Activated CD4-positive, CD25-positive, alpha-beta regulatory T cell treated with anti-CD3 and anti-CD28 coated beads, Interleukin-2, amount 50 U/mL, for 72 hours (primary cell): ENCODE measurements at places on chromosomes 1 and 21.

GRCh38 chr1:234571702-234572101 is 38.3 kb downstream of the IRF2BP2 start:
- DNase-seq = no peak

GRCh38 chr1:201119206-201120197 is 7.3 kb upstream of the CACNA1S start:
- DNase-seq = peak; percentile 45

DNA sequence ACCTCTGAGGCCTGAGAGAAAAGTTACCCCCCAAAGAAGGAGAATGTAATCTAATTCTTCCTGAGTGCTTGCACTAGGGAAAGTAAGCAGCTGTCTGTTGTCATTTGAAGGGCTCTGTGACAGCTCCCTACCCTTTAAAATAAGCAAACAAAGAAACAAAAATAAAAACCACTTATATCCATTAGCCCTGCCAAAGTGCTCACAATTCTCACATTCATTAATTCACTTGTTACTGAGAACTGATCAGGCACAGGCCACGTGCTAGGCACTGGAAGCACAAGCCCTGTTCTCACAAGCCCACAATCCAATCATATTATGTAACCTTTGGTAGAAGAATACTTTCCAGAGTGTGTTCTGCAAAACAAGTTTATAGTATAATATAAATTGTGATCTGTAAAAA is 199.4 kb downstream of the ZC3H11B start:
- DNase-seq = no peak

DNA sequence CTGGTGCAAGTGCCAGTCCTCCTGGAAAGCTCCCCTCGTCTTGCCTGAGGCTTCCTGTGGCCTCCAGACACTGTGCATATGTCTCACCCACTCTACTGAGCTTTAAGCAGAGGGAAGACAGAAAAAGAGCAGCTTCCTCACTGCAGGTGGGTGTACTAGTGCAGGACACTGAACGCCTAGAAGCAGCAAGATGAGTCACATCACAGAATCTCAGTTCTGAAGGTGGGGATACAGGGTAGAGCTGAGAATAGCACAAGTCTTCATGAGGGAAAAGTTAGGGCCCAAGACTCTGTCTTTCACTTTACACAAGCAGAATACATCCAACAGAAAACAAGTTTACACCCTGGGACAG is 37.4 kb downstream of the PCAT6 start:
- DNase-seq = no peak

DNA sequence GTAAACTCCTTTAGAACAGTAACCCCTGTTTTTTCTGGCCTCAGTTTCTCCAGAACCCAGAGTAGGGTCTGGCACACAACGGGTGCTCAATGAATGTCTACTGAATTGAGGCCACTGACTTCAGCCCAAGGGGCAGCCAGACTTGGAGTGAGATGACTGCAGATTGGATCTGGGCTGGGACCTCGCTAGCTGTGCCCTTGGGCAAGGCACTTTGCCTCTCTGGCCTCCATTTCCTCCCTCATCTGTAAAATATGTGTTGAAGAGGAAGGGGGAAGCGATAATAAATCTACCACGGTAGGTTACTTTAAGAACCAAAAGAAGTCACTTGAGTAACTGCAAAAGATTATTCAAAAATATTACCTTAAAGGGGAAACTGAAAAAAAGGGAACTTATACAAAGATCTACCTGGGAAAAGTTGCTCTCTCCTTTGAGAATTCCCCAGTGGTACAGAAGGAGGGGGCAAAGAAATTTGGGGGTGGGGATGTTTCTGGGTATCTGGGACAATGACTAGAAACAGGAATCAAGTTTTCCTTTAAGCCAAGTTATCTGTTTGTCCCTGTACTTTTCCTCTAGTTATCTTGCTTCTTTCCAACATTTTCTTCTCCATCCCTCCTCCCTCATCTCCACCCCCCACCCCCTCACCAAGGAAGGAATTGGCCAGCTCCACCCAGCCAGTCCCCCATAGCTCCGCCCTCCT is 394 bp upstream of the GRHL3 start:
- no peak for DNase-seq
